ENCODE measurements at places on chromosomes 2 and 18. TPM values are rescaled to one million over a fixed set of nuclear protein-coding genes. Genes with fewer than 3 reads are reported as not detected.

Gene NAT8
- total RNA-seq: not detected

GRCh38 chr2:135227386-135227785 is 175.3 kb downstream of the RAB3GAP1 start:
- no peak for DNase-seq

Gene CACNB4
- 0.32 TPM for total RNA-seq

DNA sequence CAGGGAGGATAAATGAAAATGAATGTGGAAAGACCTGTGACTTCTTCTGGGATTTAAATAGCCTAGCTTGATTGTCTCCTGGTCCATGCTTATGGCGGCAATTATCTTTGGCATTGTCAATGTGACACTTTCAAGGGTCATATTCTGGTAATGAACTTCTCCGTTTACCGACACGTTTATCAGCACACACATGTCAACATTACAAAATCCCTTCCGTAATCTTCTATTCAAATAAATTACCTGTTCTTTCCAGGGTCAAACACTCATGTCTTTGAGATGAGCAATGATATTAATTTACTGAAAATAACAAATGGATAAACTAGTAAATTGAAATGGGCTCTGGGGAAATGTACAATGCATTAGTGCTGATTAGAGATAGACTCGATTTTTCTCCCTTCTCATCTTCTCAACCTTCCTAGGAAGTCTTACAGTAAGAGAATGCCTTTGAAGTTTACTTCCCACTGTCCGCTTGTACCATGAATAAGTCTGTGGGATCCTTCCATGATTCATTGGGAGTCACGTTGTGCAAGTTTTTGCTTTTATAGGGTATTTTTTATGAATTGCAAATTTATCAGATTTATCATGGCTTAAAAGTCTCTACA is 646.3 kb upstream of the LRATD1 start:
- no peak for DNase-seq

GRCh38 chr18:50696929-50697328 is 122.9 kb downstream of the MRO start:
- no peak for DNase-seq

Gene ANKRD30B
- not detected for total RNA-seq

DNA sequence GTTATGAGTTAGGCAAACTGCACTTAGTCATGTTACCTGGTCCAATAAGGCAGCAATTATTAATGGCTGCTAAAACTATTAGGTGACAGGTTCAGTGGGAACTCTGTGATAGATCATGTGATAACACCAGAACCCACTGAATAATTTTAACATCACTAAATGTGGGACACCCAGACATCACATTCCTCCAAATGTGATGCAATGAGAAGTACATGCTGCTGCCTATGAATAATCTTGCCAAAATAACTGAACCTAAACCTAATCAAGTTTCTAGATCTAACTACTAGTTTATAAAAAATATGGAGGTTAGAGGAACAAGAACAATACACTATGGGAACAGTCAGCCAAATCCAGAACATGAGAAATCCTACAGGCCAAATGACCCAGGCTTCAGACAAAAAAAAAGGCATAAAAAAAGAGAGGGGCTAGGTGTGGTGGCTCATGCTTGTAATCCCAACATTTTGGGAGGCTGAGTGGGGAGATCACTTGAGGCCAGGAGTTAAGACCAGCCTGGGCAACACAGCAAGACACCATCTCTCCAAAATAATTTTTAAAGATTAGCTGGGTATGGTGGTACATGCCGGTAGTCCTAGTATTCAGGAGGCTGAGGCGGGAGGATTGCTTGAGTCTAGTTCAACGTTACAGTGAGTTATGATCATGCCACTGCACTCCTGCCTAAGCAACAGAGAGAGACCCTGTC is 7.0 kb upstream of the ACTR2 start:
- no peak for DNase-seq

Gene ACKR3
- total RNA-seq: 25.4 TPM

DNA sequence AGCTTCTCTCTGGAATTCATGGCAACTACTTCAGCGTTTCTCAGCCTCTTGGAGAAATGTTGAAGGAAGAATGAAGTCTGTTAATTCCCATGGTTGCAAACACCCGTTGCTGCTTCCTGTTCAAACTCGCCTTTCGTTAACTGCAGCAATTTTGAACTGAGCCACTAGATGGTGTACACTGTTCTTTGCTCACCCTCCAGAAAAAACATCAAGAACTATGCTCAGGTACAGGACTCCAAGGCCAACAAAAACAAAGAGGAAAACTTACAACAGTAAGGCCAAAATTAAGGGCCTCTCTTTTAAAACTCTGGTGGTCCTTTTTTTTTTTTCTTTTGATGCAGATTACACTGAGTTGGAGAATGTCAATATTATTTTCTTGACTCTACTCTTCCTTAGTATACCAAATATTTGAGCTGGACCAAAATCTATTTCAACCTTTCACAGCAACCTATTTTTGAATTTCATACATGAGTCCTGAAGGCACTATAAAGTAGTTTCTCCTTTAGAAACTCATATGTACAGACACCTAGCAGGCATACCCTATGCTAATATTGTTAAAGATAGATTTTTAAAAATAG is 58.2 kb downstream of the KLHL14 start:
- DNase-seq: no peak

Gene KLHL14
- 0.07 TPM for total RNA-seq

DNA sequence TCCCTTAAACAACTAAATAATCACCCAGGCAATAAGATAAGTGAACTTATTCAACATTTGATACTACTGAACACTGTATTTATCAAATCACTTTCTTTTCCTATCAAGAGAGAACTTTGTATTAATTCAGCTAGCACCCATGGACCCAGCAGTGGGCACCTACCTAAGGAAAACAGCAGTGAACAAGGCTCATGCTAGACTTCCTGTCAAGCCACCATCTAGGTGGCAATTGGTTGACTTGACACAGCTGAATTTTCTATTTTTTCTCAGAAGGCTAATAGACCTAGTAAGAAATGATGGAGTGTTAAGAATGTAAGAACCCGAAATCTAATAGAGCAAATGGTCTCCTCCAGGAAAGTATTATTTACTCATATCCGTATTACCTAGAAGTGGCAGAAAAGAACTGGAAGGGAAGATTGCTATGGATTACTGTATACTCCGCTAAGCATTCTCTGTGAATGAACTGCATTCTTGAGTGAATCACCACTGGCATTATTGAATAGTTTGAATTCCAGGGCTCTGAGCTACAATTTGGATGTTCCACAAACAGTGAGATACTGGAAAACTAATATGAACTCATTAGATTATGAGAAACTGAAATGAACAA is 988.2 kb upstream of the CDH2 start:
- no peak for DNase-seq

GRCh38 chr2:162887087-162887486 is 48.5 kb upstream of the KCNH7 start:
- no peak for DNase-seq

GRCh38 chr2:62538756-62539155 is 32.8 kb upstream of the TMEM17 start:
- no peak for DNase-seq

GRCh38 chr2:102520009-102520408 is 47.0 kb downstream of the SLC9A4 start:
- no peak for DNase-seq

DNA sequence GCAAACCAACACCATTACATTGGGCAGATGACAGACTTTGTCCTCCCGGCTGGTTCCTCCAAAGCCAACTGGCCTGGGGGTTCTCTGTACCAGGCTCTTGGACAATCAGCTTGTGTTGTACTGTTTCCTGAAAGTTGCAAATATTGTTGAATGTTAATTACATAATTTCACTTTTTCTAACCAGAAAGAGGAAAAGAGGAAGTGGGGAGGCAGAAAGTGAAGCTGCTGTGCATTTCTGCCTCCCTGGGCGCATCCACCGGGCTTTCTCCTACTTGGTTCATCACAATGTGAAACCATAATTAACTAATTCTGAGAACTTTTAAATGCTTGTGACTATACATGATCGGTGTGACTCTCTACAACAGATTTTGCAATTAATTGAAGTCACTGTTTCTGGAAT is 10.1 kb downstream of the TWIST2 start:
- no peak for DNase-seq
